Umbilical cord (tissue), 2 donors: ENCODE measurements at places on chromosomes 12 and 14. TPM values are rescaled to one million over a fixed set of nuclear protein-coding genes. Genes with fewer than 3 reads are reported as not detected.

RAB21 gene
- 17.1 TPM for total RNA-seq

OAS3 gene
- total RNA-seq, result 8.4 TPM

DPF3 gene
- total RNA-seq, result 4.6 TPM

IL23A gene
- total RNA-seq, result 6.0 TPM

EIF2S3B gene
- total RNA-seq, result 3.9 TPM

KLRG1 gene
- 12.3 TPM for total RNA-seq

HECTD4 gene
- total RNA-seq, result 37.3 TPM

TMEM229B gene
- 1.9 TPM for total RNA-seq

CLEC6A gene
- total RNA-seq, result 3.9 TPM

GLIPR1L1 gene
- not detected for total RNA-seq

MRPL51 gene
- total RNA-seq, result 247 TPM

SRRM4 gene
- 0.96 TPM for total RNA-seq

ANG gene
- total RNA-seq, result 11.8 TPM

GLIPR1 gene
- total RNA-seq, result 43.1 TPM

KRT78 gene
- total RNA-seq, result 8.7 TPM

AREL1 gene
- 13.2 TPM for total RNA-seq

KLRD1 gene
- total RNA-seq, result 5.1 TPM

GRCh38 chr12:7210642-7211151 is 21.2 kb downstream of the PEX5 start:
- no peak for DNase-seq

- DNase-seq, result no peak
Measured at GRCh38 chr12:23888396-23889068, 60.9 kb downstream of the SOX5 start.

DNA sequence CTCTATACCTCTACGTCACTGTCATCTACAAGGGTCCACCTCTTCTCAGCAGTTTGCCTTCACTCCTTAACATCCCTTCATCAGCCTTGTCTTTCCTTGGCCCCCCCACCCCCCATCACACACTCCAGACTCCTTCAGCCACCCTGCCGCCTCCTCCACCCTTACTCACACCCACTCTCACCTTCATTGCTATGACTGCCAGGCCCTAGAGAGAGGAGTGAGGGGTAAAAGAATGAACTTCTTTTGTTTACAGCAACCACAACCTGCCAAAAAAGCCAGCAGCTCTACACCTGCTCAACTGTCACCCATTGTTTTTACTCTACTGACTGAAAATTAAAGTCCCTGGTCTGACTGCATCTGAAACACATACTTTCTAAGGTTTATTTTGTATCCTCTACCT is 112.8 kb downstream of the DUSP6 start:
- no peak for DNase-seq

GRCh38 chr12:103964805-103965204 is 867 bp upstream of the TDG start:
- DNase-seq, result peak; percentile 3

GRCh38 chr12:66044731-66045130 is 85.8 kb downstream of the LLPH start:
- DNase-seq, result peak; percentile 57

GRCh38 chr14:77979666-77980351 is 179.9 kb downstream of the ADCK1 start:
- DNase-seq, result no peak

DNA sequence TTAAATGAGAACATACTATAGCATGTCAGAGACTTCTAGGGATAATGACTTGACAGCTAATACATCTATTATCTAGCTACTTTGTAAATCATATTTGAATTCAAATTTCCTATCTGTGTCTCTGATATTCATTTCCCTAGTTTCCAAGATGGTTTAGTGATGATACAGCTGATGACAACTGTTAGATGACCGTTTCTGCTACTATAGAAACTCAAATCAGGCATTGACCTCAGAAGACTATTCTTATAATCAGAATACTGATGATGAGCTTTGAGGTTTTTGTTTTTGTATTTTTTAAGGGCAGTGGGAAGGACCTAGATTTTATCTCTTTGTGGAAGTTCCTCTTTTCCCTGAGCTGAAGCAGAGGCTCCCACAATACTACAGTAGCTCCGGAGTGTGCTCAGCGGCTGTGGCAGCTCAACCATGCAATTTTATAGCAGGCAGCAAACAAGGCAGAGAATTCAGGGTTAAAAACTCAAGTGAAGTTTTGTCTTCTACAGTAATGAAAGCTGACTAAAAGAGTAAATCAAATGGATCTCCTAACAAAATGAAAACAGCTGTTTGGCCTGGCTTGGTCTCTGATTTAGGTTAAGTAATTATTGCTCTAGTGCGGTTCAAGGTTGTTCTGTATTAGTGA is 145.1 kb downstream of the SLC25A21 start:
- DNase-seq, result no peak

- DNase-seq, result no peak
Measured at GRCh38 chr14:91737619-91738018, 5.7 kb upstream of the CATSPERB start.

DNA sequence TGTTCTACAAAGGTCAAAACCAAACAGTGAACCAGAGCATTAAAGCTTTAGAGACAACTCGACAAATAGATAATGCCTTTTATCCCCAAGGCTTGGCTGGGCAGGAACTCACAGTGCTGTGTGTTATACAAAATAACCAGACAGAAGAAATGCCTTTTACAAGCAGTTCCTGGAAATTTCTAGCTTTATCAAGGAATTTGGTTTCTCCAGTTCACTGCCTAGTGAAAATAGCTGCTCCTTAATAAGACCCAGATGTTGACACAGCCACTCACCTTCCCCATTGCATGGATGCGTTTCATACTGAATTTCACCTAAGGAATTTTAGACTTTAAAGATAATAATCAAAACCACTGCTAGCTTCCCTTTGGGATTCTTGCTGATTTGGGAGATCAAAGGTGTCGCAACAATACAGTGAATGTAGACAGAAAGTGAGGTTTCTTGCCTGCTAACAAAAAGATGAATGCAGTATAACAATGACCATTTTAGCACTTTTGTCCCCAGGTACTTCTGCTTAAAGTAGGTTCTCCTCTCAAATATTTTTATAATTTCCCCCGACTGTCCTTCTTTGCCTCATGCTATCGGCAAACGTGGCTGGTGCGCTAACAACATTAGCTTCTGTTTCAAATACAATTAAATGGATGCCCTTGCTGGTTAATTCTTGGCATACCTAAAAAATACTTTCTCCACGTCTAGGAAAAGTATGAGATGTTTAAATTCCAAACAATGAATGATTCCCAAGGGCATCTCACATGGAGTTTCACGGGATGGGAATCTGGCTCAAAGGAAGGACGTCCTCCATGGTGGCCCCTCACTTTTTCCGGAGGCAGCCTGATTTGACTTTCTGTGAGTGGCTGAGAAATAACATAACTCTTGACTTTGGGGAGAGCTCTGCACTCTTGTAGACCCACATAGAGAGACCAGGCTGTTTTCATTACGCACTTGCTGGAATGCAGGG is 162.4 kb downstream of the C12orf75 start:
- DNase-seq, result peak; percentile 91

DNA sequence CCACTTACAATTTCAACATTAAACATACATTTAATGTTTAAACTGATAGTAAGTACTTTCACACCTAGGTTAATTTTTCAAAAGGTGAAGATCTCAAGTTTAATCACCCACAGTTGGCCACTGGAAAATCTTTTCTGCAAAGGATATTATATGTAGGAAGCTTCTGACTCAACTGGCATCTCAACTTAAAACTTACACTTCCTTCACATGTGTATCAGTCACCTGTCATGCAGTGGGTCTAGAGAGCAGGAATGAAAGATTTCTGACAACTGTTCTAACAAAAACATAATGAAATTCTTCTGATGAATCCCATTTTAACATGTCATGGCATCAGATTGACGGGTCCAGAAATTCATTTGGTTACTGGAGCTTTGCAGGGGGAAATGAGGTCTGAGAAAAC is 192.8 kb downstream of the KLHL28 start:
- DNase-seq, result no peak

GRCh38 chr12:54684636-54685630 is 36.8 kb upstream of the DCD start:
- DNase-seq, result no peak

DNA sequence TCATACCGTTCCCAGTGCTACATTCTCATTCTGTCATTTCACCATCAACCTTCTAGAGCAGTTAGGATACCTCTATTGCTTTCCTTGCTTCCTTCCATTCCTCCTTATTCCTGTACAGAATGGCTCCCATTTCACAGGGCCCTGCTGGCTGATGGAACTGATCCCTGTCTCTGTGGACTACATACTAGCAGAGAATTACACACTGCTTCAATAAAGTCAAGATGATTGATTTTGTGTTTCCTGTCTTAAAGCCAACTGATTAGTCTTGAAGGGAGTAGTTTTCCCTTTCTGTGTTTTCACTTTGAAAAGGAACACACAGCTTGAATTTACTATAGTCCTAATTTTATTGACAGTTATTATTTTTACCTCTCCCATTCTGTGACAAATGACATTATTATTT is 130.1 kb downstream of the ST8SIA1 start:
- no peak for DNase-seq

DNA sequence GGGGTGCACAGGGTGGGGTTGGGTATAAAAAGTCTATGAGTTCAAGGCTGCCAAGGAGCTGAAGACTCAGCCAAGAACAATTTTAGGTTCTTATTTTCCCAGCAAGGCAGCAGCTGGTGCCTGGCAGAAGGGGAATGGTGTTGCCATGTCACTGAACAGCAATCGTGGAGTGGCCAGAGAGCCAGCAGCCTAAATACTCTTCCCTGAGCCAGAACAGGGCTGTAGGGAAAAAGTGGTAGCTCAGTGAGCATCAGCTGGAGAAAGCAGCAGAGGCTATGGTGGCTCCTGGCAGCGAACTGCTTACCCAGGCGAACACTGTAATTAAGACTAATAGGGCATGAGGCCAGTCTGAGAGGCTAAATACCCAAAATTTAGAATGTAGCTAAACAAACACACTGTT is 334.9 kb downstream of the RMST start:
- no peak for DNase-seq

DNA sequence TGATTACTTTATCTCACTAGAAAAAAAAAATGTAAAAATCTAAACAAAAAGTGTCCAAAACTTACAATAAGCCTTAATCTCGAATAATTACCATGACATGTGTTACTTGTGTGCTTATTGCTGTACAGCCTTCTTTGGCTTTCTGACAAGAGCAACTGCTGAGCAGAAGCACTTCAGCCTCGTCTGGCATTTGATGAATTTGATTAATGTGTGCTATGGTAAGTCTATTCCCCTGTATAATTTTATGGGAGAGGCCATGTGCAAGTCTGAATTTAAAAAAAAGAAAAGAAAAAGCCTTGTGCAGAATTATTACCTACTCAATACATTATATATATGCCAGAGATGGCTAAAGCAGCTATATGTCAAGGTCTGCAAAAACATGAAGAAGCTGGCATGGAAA is 113.9 kb downstream of the AEBP2 start:
- DNase-seq, result no peak

- no peak for DNase-seq
Measured at GRCh38 chr12:68759852-68760251, 13.9 kb downstream of the SLC35E3 start.

DNA sequence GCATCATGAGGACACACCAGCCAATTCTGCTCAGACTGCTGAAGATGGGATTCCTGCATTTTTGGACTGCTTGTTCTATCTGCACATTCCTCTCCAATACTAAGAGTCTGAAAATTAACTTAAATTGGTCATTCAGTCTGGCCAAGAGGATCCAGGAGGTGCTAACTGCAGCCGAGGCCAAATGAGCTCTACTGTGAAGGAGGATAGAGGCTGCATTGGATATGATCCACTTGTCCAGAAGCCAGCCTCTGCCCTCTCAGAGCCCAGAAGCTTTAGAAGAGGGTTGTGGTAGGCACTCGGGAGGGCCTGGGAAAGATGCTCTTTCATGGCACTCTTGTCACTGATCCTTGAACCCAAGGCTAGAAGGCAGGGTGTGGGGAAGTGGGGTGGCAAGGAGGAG is 37.1 kb upstream of the PLEK2 start:
- no peak for DNase-seq
